Activated effector memory CD4-positive, alpha-beta T cell treated with anti-CD3 and anti-CD28 coated beads, Interleukin-2, amount 50 U/mL, for 16 hours (primary cell): ENCODE measurements at places on chromosomes 16 and 17.

- peak; percentile 70 for DNase-seq
These were observed 42.7 kb downstream of the GNA13 start for GRCh38 chr17:65013613-65014391.

DNA sequence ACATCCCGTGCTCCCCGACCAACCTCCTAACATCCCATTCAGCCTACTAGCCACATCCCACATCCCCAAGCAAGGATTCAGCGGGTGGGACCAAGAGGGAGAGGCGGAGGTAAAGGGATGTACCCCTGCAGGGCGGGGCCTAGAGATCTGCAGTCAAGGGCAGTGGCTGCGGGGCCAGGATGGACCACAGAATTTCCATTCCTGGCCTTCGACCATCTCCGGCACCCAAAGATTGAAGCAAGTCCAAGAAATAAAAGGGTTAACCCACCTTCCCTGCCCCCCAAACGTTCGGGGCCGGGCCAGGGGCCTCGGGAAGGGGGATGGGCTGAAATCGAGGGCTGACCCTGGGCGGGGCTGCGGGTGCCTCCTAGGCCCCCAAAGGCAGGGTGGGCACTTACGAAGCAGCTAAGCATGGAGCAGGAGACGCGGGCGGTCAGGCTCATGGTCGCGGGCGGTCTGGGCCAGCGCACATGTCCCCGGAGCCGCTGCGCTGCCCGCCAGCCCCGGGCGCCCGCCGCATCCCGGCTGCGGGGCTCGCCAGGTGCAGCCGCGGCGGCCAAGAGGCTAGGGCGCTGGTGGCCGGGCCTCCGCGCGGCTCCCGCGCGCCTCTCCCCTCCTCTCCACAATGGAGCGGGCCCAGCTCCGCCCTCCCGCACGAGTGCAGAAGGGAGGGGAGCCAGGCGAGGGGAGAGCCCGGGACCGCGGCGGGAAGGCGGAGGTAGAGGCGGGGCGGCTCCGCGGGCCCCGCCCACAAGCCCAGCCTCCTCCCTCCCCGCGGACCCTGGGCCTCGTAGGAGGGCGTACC, at the start of gene MTMR4:
Gene MTMR4, minus strand, starts transcription at position 674 of the 805 bp plus-strand sequence. Its CDS starts 231 bp downstream, at position 443.
- peak; percentile 92 for DNase-seq

GRCh38 chr17:69882281-69882680, 192.7 kb upstream of the KCNJ16 start:
- no peak for DNase-seq

DNA sequence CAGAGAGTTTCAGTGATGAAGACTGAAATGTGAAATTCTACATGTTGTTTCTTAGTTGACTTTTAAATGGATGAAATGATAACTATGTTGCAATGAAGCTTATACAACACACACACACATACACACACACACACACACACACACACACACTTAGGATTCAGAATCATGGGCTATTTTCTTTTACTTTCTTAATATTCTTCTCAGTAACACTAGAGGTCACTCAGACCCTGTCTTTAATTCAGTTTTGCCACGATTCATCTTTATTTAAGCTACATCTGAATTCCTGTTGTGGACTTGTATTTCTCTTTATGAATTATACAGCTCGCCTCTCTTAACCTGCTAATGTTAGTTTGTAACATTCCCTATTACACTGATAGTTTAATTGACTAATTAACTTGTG, 109.6 kb upstream of the GOT2 start:
- no peak for DNase-seq

DNA sequence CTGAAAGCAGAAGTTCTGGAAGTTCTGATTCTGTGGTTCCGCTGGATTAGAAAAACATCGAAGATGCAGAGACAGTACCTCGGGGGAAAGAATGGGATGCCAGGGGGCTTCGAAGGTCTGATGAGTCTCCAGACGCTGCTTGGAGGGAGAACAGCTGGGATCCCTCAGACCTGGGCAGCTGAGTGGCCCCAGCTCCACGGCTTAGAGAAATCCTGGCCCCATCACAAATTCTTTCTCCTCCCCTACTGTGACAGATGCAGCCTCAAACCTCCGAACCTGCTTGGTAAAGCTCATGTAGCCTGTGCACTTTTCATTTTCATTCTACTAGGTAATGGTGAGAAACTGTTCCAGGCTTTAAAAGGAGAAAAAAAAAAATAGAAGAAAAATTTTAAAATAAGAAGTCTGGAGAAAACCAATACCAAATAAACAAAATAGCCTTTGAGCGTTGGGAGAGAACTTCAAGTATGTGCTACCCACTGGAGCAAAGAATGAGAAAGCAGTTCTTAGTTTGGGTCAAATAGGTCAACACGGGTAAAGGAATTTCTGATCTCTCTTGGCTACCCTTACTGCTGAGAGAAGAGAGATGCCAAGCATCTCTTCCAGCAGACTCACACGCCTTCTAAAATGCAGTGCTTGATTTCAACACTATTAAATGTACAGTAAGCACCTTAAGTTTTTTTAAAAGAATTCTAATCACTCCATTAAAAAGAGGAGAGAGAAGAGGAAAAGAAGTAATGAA, 19.9 kb downstream of the MAF start:
- DNase-seq: no peak

GRCh38 chr17:3576970-3577369, 19.4 kb upstream of the TRPV3 start:
- DNase-seq: no peak

GRCh38 chr17:56934280-56934679, 20.4 kb upstream of the TRIM25 start:
- DNase-seq: no peak

- no peak for DNase-seq
These were observed 7.8 kb downstream of the CRAMP1 start for GRCh38 chr16:1619976-1620375.

DNA sequence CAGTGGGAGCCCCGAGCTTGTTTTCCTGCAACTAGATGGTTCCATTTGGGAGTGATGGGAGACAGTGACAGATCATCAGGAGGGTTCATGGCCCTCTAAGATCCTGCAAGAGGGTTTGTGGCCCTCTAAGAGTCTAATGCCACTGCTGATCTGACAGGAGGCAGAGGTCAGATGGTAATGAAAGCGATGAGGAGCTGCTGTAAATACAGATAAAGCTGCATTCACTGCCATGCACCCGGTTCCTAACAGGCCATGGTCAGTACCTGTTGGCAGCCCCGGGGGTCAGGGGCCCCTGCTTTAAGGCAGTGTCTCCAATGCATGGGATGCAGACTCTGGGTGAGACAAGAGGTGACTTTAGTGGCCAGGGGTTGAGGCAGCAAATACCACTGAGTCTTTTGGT, 30.8 kb downstream of the SLC12A3 start:
- no peak for DNase-seq

- DNase-seq: no peak
These were observed 23.3 kb upstream of the ERCC4 start for GRCh38 chr16:13896543-13897182.

- no peak for DNase-seq
These were observed 12.0 kb downstream of the SLC35B1 start for GRCh38 chr17:49695698-49696232.

GRCh38 chr16:53207810-53208752, 153.3 kb downstream of the CHD9 start:
- no peak for DNase-seq

DNA sequence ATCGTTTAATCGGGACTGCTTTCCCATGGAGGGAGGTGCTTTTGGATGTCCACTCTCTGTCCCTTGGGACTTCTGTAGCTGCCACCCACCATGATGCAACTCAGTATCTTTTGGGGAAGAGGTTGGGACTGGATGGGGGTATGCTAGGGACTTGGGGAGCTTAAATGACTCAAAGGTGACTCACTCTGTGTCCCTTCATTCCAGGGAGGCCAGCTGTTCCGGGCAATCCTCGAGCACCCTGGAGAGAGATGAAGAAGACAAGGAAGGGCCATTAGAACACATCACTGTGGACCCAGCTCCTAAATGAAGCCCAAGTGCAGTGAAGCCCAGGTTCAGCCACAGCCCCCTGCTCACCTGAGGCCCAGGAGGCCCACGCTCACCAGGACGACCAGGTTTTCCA, 4.6 kb downstream of the COL1A1 start:
- no peak for DNase-seq

DNA sequence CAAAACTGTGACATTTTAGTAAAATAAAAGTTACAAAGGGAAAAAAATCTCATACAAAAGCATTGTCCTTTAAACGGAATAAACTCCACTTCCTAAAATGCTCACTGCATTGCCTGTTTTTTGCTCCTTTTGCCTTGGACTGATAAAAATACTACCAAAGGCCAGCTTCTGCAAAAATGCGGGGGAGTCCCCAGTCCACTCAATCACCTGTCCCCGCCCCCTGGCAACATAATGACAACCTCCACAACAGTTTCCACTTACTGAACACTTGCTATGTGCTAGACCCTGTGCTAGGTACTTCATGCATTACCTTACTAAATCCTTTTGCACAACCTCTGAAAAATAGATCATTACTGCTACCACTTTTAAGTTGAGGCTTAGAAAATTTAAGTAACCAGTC, 172.7 kb upstream of the CCL2 start:
- no peak for DNase-seq

- no peak for DNase-seq
These were observed 58.1 kb downstream of the TOX3 start for GRCh38 chr16:52488837-52489289.

- no peak for DNase-seq
These were observed 155.8 kb upstream of the CDC42EP4 start for GRCh38 chr17:73467651-73468050.

DNA sequence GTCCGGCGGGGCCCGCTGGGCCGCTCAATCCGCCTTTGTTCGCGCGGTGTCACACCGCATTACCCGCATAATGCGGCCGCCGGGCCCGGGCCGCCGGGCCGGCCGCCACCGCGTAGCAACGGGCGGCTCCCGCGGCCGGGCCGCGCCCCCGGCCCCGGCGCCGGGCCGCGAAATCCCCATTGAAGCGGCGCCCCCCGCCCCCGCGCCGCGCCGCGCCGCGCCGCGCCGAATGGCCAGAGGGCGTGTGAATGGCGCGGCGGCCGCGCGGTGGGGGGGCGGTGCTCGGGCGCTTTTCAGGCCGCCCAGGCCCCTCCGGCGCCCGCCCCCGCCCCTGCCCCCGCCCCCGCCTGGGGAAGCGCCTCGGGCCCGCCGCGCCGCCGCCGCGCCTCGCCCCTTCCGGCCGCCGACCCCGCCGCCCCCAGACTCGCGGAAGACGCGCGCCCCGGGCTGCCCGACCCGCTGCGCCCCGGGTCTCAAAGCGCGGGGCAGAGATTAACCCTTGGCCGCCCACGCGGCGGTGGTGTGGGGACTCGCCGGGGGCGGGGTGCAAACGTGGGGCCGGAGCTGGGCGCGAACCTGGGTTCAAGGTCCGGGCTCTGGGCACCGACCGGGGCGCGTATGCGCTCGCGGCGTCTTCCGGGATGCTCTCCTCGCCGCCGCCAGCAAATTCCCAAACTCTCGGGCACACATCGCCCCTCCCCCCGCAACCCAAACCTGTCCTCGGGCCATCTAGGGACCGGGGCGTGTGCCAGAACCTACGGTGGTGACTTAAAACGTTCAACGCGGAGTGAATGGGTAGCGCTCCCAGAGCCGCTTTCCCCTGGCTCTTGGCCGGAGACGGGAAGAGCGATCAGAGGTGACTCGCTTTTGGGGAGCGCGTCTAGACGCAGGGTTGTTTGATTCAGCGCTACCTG, 46.7 kb downstream of the WNT3 start:
- DNase-seq: peak; percentile 66

DNA sequence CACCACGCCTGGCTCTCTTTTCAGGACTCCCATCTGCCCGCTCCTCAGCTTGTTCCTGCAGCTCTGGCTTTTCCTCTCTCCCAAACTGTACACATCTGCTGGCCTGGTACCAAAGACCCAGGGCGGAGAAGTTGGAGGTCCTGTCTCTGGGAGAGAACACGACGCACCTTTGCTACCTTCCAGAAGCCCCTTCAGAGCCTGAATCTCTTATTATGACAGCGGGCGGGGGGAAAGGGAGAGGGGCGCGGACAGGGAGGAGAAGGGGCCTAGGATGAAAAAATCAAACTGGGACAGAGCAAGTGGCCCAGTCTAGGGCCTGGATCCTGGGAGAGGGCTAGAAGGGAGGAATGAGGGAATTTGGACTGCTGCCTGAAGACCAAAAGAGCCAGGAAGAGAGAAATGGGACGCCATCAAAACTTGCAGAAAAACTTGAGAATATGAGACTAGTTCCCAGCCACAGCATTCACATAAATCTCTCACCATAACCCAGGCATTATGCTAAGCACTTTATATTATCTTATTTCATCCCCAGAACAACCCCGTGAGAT, 2.5 kb upstream of the PER1 start:
- DNase-seq: no peak

- DNase-seq: no peak
These were observed 9.3 kb upstream of the SAMD14 start for GRCh38 chr17:50139185-50139783.

DNA sequence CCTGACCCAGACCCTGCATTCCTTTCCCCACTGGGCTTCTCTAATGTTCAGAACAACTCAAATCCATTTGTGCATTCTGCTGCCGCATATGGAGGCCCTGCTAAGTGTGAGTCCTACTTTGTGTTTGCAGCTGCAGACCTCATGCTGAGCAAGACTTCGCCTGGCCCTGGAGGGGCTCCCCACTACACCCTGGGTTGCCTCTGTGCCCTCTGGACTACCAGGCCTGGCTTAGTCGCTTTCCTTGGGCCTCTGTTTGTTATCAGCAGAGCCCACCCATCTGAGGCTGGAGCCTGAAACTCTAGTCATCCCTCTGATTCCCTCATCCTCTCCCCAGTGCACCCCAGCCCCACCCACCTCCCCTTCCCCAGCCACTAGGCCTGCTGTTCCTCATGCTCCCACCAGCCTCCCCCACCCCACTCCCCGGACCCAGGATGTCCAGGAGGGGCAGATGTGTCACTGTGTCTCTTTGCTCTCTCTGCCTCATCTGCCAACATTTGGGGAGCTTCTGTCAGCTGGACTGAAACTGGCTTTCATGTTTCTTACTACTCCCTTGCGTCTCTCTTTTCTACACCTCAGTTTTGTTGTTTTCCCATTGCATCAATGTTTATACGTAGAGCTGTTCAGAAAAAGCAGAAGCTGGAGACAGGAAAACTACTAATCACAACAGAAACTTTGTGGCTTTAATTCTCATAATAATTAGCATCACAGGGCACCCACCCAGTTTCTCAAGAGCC, 17.9 kb upstream of the CD300E start:
- no peak for DNase-seq

GRCh38 chr17:7632492-7632894, 2.6 kb downstream of the SHBG start:
- DNase-seq: no peak

- no peak for DNase-seq
These were observed 228.6 kb downstream of the ZFHX3 start for GRCh38 chr16:72819345-72819744.

- no peak for DNase-seq
These were observed 8.2 kb downstream of the NXPH3 start for GRCh38 chr17:49583889-49584288.

GRCh38 chr16:1420111-1420539, 422 bp downstream of the UQCC4 start:
- DNase-seq: peak; percentile 65

DNA sequence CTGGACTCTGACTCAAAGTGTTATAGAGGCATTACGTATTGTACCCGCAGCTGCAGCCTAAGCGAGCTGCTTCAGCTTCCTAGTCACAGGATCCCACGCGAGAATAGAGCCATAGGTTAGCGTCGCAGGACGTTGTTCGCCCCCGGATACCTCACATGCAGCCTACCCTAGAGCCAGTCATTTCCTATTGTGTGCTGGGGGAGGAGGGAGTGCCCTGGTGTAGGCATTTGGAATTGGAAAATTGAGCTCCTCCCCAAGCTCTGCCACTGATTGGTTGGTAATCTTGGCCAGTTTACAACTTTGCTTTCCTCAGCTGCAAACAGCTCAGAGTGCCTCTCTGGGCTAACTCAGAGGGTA, 530 bp downstream of the NAA60 start:
- DNase-seq: peak; percentile 75
